Eye (tissue), 1 donor: ENCODE measurements at places on chromosomes 3 and 15.

- DNase-seq, result no peak
Observed at GRCh38 chr15:83364501-83364900, 80.0 kb upstream of the BNC1 start.

DNA sequence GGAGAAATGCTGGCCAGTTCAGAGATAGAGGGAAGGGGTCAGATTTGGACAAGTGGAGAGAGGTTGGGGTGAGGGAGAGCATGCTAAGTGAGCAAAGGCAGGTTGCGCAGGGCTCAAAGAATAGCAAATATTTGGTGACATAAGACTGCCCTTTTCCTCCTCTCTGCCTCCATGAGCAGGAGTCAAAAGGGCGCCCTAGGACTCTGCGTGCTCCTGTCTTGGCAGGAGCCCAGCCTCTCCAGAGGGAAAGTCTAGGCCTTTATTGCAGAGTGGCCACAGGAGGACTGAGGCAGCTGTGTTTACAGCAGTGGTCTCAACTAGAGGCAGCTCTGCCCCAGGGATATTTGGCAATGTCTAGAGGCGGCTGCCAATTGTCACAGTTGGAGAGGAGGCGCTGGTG is 165.6 kb downstream of the FAM43A start:
- DNase-seq, result no peak

DNA sequence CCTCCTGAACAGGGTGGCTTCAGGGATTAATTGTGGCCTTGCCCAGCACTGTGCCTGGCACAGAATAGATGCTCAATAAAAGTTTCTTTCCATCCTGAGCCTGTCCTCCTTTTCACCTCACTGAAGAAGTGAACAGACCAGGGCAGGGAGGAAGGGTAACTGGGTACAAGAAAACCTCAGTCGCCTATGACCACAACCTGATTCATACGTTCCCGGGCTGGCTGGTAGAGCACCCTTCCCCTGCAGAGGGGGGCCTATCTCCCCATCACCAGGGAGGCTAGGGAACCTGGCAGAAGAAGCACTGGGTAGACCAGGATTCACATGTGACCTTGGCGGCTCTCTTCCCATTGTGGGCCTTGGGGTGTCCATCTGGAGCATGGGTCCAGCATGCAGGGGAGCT is 27.8 kb upstream of the CACNA2D2 start:
- DNase-seq, result no peak

GRCh38 chr15:48644827-48645557 is 517 bp downstream of the FBN1 start:
- DNase-seq, result peak; percentile 88
